Stimulated activated CD8-positive, alpha-beta memory T cell treated with anti-CD3 and anti-CD28 coated beads, Interleukin-4, amount 100 ng/mL, for 48 hours (primary cell): ENCODE measurements at places on chromosomes 7 and 10.
A peak's percentile ranks its signal among the peaks of the same experiment; 100 is the strongest.

DNA sequence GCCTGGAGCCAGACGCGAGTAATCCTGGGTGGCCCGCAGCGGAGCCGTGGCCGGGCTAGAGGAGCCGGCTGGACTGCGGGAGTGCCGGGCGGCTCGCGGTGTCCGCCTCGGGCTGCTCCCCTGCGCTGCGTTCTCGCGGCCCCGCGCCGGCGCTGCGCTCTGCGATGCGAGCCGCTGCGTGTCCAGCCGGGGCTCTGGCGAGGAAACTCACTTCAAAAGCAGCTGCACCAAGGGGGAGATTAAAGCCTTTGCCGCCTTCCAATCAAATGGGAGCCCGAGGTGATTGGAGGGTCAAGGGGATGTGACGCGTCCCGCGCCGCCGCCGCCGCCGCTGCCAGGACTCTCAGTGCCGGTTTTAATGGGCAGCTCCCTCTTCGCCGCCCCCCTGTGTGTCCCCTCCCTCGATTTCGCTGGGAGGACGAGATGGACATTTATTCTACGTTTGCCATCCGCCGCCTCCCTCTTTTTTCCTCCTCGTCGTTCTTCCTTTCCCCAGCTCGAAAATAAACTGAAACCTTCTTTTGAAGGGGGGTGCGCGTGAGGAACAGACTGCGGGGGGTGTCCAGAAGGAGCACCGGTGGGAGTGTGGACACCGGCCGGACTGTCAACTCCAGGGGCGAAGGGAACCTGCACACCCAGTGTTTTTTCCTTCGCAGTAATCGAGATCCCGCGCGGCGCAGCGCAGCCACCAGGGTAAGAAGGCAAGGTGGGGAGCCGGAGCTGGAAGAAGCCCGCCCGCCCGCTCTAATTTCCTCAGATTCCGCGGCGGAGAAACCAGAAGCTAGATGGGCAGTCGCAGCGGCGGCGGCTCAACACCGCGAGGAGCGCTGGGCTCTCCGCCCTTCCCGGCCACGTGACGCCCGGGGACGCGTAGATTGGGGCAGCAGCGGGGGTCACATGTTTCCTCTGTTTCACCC, at the start of gene ZNF503:
ZNF503 (minus strand) TSS at position 196 of the 917 bp plus-strand sequence. CDS start 345 bp downstream, outside the sequence.
- DNase-seq = peak; percentile 74

GRCh38 chr7:126501617-126502016, 751.1 kb downstream of the GRM8 start:
- no peak for DNase-seq

DNA sequence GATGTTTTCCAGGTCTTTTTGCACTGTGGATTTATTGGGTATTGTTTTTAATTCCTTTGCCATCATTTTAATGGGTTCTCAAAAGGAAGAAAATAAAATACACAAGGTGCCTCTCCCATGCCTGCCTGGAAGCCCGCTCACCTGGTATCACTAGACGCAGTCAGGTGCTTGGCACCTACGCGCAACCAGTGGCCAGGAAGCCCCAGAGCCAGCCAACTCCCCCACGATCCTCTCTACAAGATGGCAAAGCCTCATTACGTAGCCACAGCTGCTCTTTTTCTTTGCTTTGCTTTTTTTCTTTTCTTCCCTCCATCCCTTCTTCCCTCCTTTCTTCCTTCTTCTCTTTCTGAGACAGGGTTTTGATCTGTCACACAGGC, 34.3 kb downstream of the BAIAP2L1 start:
- no peak for DNase-seq

- DNase-seq = no peak
Measured at GRCh38 chr7:3218411-3219225, 82.4 kb upstream of the SDK1 start.

- no peak for DNase-seq
Measured at GRCh38 chr7:105875505-105875904, 894 bp downstream of the ATXN7L1 start.

DNA sequence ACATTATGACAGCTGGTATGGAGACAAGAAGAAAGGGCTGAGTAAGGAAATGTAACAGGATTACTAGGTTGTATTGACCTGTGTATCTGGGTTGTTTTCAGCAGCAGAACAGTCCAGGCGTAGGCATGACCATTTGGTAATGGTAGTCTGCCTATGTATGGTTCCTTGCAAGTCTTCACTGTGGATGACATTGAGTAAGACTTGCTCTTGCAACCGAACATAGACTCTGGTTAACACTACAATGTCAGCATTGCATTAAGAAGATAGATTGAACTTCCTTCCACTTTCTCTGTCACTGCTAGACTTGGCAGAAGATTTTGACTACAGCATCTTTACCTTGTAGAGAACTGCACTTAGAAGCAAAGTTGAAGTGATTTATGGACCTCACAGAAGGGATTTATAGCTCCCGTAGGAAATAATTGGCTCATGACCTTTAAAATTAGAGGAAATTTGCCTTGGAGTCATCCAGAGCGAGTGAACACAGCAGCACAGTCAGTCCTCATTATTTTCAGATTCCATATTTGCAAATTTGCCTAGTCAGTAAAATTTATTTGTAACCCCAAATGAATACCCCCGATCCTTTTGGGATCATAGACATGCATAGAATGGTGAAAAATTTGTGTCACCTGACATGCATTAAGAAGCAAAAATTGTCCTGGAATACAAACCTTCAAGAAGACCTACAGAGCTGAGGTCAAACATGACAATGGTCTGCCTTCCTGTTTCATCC, 79.6 kb upstream of the STRIP2 start:
- DNase-seq = no peak
